Common myeloid progenitor, CD34-positive (primary cell): ENCODE measurements at places on chromosomes 3 and 15.
A peak's percentile ranks its signal among the peaks of the same experiment; 100 is the strongest.

- DNase-seq = no peak
Observed at GRCh38 chr3:45320986-45321385, 67.4 kb upstream of the LARS2 start.

- peak; percentile 30 for DNase-seq
Observed at GRCh38 chr3:43286841-43287499, 630 bp downstream of the SNRK start.

DNA sequence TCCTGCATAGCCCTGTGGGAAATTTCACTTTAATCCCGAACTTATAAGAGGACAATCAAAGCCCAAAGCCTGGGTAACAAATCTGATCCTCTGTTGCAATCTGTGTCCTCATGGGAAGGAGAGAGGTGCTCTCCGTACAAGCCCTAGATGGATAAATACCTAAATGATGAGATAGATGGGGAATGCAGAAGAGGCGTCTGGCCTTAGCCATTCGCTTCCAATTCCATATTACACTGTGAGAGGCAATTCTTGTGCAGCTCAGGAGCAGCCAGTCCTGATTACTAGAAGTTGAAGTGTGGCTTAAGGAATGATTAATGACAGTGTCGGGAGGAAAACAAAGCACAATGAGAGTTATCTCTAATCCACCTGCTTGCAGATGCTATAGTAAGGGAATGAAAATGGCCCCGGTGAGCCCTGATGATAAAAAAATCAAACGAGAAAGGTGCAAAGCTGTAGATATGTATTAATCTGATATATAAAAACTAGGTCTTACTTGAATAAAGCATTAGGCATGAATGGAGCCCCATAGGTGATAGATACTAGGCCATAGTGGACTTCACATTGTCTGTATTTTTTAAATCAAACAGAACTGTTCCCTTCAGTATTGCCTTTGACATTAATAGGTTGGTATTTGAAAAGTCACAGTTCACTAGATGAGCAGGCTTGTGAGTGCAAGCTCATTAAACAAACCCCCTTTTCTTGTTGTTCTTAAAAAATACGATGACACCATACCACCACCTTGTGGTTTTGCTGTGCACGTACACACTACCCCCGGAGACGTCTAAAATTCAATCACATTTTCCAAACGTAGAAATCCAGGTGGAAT is 54.2 kb upstream of the TMCO5A start:
- DNase-seq = peak; percentile 63

DNA sequence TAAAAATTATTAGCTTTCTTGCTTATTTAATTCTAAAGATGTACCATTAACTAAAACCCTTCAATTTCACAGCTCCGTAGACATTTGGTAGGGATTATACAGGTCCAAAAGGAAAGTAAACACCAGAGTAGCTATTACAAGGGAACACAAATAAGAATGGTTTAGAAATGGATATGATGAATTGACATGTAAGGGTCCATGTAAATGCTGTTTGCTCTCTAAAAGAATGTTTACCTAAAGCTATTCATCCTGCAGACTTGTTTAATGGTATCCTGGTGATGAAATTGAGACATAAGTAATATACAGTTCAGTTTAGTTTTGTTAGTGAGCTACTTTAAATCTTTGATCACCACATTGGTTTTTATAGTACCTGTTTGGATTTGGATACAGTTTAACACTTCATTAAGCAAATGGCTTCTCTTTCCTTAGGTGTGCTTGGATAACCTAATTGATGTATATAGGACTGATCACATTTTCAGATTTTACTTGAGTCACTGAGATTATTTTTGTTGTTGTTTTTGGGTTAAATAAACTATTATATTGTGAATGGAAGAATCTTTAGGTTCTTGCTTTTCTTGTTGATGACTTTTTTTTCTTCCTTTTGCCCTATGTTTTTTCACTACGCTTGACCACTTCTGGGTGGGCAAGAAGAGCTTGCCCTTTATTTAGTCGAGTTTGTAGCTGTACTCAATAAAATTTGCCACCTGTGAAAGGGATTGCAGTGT is 115.4 kb downstream of the TCF12 start:
- DNase-seq = no peak

DNA sequence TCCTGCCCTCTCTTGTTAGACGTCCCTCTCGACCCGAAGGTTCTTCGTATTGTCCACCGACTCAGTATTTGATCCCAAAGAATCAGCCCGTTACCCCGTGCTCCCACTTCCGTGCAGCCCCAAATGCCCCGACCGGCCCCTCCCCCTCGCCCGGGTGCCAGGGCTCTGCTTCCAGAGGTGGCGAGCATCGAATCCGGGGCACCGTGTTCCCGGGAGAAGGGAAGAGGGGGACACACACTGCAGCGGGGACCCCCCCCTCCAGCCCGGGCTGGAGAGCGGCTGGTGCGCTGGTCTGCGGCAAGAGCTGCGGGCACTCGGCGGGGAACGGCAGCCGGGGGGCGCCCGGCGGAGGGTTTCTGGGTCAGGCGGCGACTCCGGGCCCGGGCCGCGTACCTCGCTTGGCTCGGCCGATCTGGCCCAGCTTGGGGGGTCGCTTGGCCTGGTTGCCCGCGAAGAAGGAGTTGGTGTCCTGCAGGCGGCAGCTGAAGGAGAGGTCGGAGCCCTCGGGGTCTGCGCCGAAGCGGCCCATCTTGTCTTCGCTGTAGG is 556 bp downstream of the CAMK2N2 start:
- DNase-seq = peak; percentile 22

GRCh38 chr3:128489927-128490649 is 2.9 kb downstream of the GATA2 start:
- DNase-seq = peak; percentile 41

DNA sequence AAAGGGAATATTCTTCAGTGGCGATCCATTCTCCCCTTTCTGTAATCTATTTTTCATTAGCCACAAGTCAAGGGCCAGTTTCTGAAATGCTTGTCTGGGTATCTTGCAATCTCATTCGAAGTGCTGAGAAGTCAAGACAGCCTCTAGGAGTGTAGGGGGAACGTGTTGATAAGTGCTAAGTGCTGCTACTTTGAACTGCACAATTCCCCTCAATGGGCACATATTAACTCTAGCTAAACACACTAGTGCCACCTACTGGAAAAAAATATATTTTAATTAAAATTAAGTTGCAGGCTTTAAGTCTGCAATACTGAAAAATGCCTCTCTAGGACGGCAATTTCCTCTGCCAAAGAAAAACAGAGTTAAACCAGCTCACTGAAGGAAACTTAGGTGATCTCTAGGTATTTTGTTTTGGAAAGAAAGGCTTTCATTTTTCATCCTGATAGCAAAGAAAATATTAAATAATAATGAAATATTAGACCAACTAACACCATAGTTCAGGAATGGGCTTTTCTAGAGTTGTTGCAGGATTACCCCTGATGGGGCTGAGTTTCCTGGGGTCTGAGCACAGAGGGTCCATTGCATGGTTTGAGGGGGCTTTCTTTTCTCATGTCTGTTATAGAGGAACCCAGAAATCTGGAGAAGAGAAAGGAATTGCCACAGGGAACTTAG is 181.9 kb upstream of the KBTBD8 start:
- peak; percentile 51 for DNase-seq

- no peak for DNase-seq
Observed at GRCh38 chr3:125058959-125059358, 3.2 kb upstream of the HEG1 start.

GRCh38 chr3:195537995-195538394 is 5.1 kb downstream of the PPP1R2 start:
- no peak for DNase-seq

DNA sequence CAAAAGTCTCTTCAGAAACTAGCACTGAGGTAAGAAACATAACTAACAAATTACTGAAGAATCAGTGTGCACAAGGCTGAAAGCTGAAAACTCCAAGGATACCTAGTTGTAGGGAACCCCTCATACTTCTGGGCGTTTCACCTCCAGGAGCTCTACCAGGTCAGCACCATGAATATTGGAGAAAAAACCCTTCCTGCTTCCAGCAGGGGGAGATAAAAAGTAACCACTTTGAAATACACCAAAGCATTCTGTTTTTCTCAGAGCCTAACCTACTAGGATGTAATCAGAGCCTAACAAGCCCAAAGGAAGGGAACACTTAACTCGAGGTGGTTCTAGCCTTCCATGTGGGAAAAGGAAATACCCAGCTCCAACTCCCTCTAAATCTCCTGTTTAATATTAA is 175.8 kb upstream of the MME start:
- peak; percentile 29 for DNase-seq

DNA sequence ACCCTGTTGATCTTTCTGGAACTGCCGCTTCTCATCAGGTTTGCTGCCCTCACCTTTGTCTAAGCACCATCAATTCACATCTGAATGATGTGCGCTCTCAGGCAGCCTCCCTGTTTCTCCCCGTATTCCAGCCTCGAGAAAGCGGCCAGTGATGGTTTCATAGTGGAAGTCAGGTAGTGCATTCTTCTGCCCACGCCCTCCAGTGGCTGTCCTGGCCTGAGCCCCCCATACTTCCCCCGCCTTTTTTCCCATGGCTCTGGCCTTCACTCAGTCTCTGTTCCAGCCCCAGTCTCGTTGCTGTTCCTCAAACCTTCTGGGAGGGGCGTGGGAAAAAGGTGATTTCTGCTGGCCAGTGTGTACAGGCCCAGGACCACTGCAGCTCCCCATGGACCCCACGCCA is 101.3 kb downstream of the ASB7 start:
- DNase-seq = no peak
